Smooth muscle cell of the brain vasculature (primary cell): ENCODE measurements at places on chromosomes 7 and 10.
A peak's percentile ranks its signal among the peaks of the same experiment; 100 is the strongest.

DNA sequence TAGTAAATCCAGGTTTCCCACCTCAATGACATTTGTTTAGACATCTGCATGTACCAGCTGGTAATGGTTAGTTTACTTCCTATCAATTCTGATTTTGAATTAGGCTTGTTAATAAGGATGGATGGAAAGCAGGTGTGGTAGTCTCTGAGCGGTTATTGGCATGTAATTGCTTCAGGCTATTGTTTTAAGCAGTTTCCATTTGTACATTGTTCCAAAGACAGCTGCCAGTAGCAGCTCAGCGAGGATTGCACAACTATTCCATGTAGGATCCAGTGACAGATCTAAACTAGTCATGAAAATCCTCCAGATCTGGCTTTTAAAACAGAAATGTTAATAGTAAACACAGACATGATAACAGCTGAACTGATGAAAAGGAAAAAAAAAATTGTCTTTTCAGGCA, 436.0 kb upstream of the ADARB2 start:
- DNase-seq = no peak

- no peak for DNase-seq
Measured at GRCh38 chr10:78752221-78752620, 316.5 kb upstream of the ZMIZ1 start.

- DNase-seq = no peak
Measured at GRCh38 chr7:22361320-22361719, 4.4 kb upstream of the RAPGEF5 start.

GRCh38 chr10:60989400-60989876, 45.5 kb upstream of the RHOBTB1 start:
- DNase-seq = no peak

DNA sequence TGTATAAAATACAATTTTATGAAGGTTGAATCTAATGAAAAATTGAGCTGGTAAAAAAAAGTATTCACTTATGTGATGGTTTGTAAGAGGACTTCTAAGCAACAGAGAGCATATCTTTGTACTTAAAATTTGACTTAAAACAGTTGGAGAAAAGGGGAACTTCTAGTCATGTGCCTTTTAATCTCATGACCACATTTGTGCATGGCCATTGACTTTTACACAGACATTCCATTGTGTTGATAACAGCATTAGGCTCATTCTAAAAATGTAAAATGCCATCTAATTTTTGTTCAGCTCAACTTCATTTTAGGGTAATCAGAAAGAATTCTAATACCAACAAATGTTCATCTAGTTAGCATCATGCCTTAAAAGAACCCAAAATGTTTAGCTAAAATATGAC, 119.9 kb downstream of the HPSE2 start:
- no peak for DNase-seq

- no peak for DNase-seq
Measured at GRCh38 chr10:97726636-97727178, 10.2 kb upstream of the ZFYVE27 start.

- DNase-seq = no peak
Measured at GRCh38 chr10:14068601-14069250, 262.0 kb downstream of the FRMD4A start.

DNA sequence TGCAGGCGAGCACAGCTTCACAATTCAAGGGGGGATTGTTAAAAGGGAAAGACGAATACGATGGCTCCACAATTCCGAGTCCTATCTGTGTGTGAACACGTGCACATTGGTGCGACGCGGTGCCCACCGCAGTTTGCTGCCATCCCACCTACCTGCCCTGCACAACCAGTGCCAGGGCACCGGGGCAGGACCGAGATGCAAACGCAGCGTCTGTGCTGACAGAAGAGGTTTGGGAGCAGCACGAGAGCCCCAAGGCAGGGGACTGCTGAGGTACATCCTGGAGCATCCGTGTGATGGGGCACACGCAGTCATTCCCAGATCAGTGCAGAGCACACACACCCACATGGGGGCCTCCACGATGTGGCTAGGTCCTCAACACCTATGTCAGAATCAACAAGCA, 221.3 kb downstream of the DNAJB6 start:
- DNase-seq = no peak

GRCh38 chr10:98460837-98461499, 14.2 kb upstream of the HPS1 start:
- peak; percentile 43 for DNase-seq

GRCh38 chr10:130958003-130958402, 353.5 kb downstream of the TCERG1L start:
- no peak for DNase-seq
